ENCODE measurements at places on chromosomes 4 and X. TPM values are rescaled to one million over a fixed set of nuclear protein-coding genes. Genes with fewer than 3 reads are reported as not detected.
A peak's percentile ranks its signal among the peaks of the same experiment; 100 is the strongest.

DNA sequence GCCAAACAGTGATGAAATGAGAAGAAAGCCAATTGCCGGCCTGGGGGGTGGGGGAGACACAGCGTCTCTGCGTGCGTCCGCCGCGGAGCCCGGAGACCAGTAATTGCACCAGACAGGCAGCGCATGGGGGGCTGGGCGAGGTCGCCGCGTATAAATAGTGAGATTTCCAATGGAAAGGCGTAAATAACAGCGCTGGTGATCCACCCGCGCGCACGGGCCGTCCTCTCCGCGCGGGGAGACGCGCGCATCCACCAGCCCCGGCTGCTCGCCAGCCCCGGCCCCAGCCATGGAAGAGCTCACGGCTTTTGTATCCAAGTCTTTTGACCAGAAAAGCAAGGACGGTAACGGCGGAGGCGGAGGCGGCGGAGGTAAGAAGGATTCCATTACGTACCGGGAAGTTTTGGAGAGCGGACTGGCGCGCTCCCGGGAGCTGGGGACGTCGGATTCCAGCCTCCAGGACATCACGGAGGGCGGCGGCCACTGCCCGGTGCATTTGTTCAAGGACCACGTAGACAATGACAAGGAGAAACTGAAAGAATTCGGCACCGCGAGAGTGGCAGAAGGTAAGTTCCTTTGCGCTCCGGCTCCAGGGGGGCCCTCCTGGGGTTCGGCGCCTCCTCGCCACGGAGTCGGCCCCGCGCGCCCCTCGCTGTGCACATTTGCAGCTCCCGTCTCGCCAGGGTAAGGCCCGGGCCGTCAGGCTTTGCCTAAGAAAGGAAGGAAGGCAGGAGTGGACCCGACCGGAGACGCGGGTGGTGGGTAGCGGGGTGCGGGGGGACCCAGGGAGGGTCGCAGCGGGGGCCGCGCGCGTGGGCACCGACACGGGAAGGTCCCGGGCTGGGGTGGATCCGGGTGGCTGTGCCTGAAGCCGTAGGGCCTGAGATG is at the start of gene SHOX:
TSS of gene SHOX (plus strand) at position 180 of the 885 bp plus-strand sequence. CDS start at position 287, 107 bp downstream.
- DNase-seq = peak; percentile 25

DNA sequence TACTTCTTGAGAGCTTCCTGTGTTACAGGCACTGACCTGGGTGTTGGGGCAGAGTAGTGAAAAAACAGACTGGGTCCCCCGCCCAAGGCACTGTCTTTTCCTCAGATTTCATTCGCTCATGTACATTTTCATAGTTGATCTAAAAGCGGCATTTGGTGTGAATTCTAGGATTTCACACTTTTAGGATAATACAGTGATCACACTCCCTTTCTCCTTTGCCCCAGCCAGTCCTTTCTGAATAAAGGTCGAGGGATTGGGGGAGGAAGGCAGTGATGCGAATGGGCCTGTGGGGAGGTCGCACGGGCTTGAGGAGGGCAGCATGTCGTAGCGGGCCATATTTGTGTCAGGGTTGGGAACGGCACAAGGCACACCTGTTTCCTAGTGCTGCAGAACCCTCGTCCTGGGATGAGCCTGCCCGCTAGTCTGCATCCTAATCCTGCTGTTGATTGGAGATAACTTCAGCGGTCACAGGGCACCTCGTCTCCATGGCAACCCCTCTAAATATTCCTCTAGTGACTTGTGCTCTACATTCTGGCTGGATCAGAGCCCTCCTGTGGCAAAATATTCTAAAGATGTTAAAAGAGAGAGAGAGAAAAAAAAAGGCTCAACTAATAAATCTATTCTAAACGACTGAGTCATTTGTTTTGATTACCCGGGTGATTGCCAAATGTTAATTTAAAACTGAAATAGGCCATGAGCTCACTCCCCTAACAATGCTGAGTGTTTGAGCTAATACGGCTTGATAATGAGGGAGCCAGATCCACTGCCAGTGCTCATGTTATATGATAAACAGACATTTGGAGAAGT is 21.8 kb downstream of the FHL1 start:
- DNase-seq = peak; percentile 52

GRCh38 chr4:76663824-76664223 is 228.8 kb downstream of the SHROOM3 start:
- DNase-seq = no peak

DNA sequence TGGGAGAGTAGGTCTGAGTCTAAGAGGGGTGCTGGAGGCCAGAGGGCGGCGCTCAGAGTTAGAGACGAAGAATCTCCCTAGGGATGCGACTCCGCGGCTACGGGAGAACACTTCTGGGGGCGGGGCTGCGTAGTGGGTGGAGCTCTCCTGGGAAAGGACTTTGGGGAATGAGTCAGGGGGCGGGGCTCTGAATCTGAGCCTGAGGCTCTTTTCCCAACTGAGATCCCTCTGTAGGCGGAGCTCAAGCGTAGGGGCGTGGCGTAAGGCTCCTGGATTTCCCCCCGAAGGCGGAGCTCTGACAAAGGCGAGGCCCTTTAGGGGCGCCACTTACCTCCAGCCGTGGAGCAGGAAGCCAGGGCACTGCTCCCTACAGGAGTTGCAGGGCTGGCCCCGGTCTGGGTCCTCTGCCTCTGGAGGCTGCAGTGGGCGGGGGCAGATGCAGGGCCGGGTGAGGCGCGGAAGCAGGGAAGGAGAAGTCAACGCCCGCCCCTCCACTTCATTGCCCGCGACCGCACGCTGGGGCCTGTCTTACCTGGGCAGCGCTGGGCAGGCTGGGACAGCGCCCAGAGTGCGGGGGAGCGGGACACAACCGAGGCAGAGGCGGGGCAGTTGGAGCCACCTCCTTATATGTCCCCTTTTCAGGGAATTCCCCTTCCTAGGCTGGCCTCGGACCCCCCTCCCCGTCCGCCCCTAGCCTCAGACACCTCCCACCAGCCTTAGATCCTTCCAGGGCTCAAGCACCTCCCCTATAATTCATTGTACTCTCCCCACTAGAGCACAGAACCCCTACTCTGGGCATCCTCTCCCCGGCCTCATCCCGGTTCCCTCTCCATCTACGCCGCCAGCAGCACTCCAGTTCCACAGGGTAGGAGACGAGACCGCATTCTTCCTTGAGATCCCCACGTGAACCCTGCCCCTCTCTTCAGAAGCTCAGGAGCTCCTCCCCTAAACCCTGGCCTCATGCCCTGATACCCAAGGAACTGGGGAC is 1.6 kb downstream of the PRICKLE3 start:
- peak; percentile 93 for DNase-seq

DNA sequence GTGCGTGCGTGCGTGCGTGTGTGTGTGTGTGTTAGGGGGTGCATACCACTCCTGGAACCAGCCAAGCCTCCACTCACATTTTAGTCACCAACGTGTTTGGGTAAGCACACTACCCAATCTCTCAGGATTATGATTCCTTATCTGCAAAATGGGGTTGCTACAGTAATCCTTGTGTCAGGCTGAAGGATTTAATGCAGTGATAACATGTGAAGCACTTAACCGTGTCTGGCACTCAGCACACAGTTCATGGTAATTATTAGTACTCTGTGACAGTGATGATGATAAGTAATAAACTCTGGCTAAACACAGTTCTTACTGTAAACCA is 57.3 kb downstream of the CLDN22 start:
- no peak for DNase-seq

DNA sequence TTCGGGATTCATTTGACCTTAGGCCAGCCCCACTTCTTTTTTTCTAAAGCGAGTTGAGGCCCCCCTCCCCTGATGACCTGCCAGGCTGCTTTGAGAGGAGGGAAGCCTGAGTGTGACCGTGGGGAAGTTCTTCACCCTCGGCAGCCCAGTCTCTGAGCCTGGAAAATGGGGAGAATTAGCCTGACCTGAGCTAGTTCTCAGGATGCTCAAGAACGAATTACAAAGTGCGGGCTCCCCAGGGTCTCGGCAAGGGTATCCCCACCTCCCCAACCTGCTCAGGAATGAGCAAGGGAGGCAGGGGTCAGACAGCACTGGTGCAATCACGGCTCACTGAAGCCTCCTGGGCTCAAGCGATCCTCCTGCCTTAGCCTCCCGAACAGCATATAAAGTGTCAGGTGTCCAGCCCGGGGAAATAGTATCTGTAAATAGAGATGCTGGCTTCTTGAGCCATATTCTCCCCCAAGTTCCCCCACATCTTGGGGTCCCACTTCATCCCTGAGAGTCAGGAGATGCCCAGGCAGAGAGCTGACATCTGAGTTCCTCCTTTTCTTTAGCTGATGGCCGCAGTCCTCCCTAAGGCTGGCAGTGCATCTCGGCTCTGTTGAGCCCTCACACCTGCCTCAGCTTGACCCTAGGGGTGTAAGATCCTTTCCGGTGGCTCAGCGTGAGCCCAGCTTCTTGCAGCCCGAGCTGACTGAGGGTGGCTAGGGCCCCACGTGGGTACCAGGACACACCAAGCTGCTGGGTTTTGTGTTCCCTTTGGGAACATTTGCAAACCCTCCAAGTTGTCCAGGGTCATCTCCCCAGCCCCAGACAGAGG is 1.6 kb downstream of the DUSP9 start:
- DNase-seq = no peak

- DNase-seq = no peak
Observed at GRCh38 chr4:141763374-141763773, 127.0 kb downstream of the IL15 start.

GRCh38 chr4:110124711-110125110 is 73.7 kb downstream of the ELOVL6 start:
- no peak for DNase-seq

GRCh38 chr4:107247738-107248137 is 211.6 kb upstream of the DKK2 start:
- DNase-seq = peak; percentile 69

GRCh38 chr4:140109737-140110136 is 44.2 kb downstream of the MAML3 start:
- no peak for DNase-seq

GRCh38 chr4:8380511-8381415 is 59.8 kb downstream of the ACOX3 start:
- no peak for DNase-seq

DNA sequence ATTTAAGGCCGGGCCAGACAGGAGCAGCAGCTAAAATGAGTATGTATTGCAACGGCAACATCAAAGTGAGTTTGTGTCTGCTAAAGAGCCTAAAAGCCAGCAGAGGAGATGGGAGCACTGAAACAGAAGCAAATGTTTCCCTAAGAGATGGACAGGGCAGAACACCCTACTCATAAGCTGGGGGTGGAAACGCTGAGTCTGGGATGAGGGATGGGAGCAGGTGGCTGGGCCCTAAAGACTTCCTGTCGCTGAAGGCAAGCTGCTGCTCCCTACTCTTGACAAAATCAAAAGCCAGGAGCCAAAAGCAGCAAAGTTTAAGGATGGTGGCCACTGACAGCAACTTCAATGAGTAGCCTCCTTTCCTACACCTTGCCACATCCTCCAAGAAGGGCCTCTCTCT is 40.6 kb upstream of the NAP1L5 start:
- DNase-seq = no peak

DNA sequence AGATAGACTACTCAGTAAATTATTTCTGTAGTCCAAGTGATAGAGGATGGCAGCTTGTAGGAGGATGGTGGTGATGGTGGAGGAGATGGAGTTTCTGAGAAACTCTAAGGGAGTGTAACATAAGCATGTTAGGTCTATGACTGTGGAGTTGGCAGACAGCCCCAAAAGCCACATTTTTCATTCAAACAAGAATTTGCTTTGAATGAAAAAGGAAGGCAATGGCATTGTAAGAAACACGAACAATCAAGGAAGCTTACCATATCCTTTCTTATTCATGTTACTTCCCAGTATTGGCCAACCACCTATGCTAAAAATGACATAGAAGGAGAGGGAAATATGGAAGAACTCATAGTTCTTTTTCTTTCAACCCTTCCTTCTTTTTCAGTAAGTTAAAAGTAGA is 18.7 kb upstream of the SEC24B start:
- no peak for DNase-seq

DNA sequence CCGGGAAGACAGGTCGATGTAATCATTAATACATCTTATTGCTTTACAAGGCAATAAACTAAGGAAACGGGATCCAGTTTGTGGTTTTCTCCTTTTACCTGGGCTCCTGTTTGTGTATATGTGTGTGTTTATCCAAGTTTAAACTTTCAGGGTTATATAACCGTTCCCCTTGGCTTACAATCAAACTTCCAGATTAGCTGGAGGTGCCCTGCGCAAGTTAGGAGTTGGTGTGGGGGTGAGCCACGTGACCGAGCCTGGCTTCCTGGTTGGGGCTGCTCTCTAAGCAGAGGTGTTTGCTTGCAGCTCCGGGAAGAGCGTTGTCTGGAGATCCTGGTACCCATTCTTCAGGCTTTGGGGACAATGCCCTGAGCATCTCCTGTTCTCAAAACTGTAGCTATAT is 129.2 kb downstream of the FHDC1 start:
- no peak for DNase-seq

DNA sequence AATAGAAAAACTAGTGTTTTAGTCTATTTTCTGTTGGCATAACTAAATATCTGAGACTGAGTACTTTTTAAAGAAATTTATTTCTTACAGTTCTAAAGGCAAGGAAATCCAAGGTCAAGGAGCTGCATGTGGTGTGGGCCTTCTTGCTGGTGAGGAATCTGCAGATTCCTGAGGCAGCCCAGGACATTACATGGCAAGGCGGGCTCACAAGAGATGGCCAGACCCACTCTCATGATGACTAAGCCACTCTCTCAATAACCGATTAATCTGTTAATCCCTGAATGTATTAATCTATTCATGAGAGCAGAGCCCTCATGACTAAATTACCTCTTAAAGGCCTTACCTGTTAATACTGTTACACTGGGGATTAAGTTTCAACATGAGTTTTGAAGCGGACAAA is 340.8 kb downstream of the GRXCR1 start:
- DNase-seq = no peak

DNA sequence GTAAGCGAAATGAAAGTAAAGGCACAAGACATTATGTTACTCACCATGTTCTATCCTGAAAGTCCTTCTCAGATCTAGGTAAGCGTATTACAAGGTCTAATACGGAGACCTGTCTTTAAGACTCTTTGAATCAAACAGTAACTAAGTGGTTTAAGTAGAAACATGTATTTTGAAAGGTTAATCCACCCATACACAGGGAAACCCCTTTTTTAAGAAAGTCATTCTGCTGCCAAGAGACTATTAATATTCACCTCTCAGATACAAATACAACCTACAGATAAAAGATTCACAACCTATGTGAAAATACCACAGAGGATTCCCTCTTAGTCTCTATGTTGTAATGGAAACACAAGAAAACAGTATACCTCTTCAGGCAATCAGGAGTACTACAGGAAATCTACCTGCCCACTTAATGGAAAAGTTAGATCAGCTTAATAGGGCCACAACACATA is 63.2 kb upstream of the TNIP3 start:
- no peak for DNase-seq

GRCh38 chr4:162347156-162347841 is 183.5 kb upstream of the FSTL5 start:
- DNase-seq = no peak

Gene SOX3
- total RNA-seq = not detected

Gene BEX3
- 111 TPM for total RNA-seq

Gene FTSJ1
- total RNA-seq = 42.7 TPM

Gene DUSP9
- total RNA-seq = 2.7 TPM

Gene CXCL9
- 1.2 TPM for total RNA-seq

Gene PDLIM3
- total RNA-seq = 127 TPM

Gene GYPA
- total RNA-seq = not detected

All from ureter (tissue), 1 donor.